ENCODE measurements at places on chromosomes 4 and X.

DNA sequence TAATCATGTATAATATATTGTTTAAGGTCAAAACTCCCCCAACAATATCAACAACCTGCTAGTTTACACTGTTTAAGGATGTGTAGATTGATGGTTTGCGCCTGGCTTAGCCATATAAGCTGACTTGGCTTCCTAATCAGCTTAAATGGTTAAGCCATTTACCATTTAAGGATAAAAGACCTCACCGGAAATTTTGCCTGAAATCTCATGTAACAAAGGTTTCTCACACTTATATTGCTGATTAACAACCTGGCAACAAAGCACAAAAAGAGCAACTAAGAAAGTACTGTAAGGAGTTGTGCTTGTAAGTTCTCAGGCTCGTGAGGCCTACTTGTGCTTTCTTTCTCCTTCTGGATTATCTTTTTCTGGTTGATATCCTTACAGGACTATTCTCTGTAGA lies 485.2 kb downstream of the GABRG1 start:
- DNase-seq = no peak

DNA sequence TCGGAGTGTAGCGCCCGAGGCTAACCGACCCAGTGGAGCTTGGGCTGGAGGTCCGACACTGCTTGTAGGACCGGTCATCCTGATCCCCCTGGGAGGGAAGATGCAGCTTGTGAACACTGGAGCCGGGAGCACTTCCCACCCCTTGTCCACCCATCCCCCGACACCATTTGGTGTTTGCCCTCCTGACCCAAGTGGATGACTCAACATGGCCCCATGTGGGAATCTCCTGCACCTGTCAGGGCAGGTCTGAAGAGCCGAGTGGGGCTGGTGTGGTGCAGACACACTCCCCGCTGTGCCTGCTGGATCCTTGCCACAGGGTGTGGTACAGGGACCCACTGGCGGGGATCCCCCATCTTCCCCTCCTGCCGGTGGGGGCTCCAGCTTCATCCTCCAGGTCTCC lies 90.0 kb upstream of the AFAP1 start:
- no peak for DNase-seq

GRCh38 chr4:15186149-15186548 lies 183.9 kb downstream of the CPEB2 start:
- no peak for DNase-seq

DNA sequence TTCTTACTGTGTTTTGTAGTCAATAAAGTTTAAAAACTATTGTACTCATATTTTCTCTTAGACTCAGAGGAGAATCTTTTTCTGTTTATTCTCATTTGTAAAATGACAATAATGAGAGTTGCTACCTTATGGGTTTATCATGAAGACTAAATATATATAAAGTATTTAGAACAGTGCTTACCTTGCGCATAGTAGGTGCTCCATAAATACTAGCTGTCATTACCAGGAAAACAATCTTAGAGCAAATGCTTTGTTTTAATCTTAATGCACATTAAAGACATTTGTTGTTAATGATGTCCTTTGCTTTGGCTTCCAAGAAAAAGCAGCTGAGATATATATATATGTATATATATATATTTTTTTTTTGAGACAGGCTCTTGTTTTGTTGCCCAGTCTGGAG lies 44.9 kb downstream of the FIP1L1 start:
- no peak for DNase-seq

DNA sequence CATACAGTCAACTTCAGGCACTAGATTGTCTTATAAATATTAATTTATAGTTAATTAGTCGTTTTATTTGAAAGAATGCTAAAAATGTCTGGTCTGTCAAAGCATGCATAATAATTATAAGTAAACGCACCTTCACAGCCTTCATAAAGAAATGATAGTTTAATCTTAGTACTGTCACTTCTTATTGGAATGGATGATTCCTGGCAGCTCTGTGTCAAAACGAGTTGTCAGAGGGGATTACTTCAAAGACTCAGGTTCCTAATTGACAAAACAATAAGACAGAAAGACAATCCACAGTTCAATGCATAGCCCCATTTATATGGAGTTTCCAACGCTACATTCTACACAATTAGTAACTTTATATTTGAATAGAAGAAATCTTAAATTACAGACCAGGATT lies 461.3 kb upstream of the TECRL start:
- DNase-seq = no peak

DNA sequence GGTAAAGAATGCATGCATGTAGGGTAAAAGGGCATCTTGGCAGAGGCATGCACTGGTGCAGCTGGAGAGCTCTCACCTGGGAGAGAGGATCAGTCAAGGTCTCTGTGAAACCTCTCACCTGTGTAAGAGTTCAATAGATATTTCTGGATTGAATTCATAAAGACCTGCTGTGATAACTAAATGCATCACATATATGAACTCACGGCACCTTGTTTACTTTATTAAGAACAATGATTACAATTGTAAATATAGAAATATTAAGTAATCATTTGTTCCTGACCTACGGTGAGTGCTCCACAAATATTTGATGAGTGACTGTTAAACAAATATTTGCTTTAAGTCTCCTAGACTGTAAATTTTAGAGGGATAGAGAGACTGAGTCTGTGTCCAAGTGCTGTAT lies 85.9 kb upstream of the PAQR3 start:
- no peak for DNase-seq

- DNase-seq = no peak
Observed at GRCh38 chr4:768995-769394, 56.9 kb downstream of the CPLX1 start.

DNA sequence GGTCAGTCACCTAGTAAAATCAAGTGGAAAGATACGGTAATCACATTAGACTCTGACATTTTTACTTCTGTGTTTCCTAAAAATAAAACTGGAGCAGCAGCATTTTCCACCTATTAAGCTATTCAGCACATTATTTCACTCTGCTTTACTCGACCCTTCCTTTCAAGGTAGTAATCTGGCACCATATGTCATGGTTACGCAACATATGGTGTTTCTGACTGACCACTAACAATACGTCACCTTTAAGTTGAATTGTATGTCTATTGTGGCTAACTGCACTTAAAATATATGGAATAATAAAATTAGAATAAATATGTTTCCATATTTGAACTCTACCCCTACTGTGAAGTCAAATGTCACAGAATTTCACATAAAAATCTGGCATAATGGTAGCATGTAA lies 168.8 kb downstream of the CDS1 start:
- no peak for DNase-seq

- peak; percentile 80 for DNase-seq
Observed at GRCh38 chrX:74251006-74251930, 52.7 kb upstream of the ZCCHC13 start.

DNA sequence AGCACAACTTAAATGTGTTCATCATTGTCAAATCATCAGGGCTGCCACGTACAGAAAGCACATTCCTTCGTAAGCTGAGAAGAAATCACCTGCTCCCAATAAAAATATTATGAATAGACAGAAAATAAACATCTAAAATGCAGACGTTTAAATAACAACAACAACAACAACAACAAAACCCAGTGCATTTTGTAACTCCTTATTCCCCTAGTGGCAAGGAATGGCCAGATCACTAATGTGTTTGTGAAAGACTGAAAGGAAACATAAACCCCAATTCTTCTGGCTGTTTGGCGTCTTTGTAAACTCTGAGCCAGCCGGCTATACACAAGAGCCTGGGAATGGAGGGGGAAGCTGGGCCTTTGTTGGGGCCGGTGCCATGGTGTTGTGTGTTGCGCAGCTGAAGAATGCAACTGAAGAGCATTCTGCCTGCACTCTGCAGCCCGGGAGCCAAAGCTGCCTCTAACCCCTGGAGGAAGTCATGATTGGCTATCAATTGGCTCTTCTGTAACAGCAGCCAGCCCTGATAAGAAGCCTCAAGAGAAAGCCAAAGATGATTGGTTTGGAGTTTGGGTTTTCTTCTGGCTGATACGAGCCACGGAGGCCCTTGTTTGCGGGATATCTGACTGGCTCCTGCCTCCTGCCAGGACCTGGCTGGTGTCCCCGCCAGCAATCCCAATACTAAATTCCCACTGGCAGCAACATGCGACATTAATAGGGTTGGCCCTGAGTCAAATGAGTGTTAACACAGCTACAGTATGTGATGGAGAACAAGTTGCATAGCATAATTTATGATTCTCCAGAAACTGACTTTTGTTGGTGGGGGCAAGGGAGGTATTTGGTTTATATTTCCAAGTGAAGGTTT lies 89.7 kb upstream of the TFDP3 start:
- no peak for DNase-seq

GRCh38 chr4:187883049-187883448 lies 112.5 kb upstream of the ZFP42 start:
- DNase-seq = no peak

GRCh38 chr4:123896446-123897071 lies 500.0 kb downstream of the SPRY1 start:
- DNase-seq = no peak

DNA sequence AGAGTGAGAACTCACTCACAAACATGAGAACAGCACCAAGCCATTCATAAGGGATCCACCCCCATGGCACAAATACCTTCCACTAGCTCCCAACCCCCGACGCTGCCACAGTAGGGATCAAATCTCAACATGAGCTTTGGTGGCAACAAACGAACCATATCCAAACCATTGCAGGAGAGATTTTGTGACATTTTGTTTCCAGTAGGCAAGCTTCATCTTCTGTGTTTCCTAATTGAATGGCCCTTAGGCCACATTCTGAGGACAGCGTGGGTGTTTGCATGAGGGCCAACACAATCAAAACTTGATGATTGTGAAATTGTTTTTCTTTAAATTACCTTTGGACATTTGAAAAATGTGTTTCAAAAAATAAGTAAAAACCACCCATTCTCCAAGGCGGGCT lies 102.6 kb upstream of the LNX1 start:
- no peak for DNase-seq

DNA sequence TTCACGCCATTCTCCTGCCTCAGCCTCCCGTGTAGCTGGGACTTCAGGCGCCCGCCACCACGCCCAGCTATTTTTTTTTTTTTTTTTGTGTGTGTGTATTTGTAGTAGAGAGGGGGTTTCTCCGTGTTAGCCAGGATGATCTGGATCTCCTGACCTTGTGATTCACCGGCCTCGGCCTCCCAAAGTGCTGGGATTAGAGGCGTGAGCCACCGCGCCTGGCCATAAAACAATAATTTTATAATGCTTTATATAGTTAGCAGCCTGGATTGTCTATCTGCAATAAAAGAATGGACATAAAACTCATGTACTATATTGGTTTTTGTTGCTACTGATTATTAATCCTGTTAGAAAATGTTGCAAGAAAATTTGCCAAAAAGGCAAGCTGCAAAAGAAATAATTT lies 195.9 kb upstream of the BANK1 start:
- DNase-seq = no peak

DNA sequence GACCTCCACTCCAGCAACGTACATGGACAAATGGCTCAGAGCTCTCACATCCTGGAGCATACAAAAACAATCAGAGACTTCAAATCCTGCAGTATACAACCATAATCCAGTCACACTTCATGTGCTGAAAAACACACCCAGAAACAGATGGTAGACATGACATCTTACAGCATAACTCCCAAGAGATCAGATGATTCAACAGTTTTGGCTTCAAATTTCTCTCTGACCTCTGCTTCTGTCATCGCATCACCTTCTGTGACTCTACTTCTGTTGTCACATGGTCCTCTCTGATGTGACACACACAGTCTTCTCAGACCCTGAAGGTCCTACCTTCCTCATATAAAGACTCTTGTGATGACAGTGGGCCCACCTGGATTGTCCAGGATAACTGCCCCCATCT lies 18.5 kb downstream of the SUV39H1 start:
- DNase-seq = no peak

DNA sequence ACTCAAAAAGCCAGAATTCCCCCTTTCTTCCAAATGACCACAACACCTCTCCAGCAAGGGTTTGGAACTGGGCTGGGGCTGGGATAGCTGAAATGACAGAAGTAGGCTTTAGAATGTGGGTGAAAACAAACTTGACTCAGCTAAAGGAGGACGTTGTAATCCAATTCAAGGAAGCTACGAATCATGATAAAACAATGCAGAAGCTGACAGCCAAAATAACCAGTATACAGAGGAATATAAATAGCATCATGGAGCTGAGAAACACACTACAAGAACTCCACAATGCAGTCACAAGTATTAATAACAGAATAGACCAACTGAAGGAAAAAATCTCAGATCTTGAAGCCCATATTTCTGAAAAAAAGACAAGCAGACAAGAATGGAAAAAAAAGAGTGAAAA lies 95.8 kb upstream of the TET2 start:
- peak; percentile 28 for DNase-seq

GRCh38 chrX:13341491-13342101 lies 21.7 kb upstream of the ATXN3L start:
- no peak for DNase-seq

- DNase-seq = no peak
Observed at GRCh38 chr4:126772662-126773061, 860.1 kb upstream of the INTU start.

- DNase-seq = no peak
Observed at GRCh38 chr4:80173841-80174240, 23.5 kb upstream of the PRDM8 start.

DNA sequence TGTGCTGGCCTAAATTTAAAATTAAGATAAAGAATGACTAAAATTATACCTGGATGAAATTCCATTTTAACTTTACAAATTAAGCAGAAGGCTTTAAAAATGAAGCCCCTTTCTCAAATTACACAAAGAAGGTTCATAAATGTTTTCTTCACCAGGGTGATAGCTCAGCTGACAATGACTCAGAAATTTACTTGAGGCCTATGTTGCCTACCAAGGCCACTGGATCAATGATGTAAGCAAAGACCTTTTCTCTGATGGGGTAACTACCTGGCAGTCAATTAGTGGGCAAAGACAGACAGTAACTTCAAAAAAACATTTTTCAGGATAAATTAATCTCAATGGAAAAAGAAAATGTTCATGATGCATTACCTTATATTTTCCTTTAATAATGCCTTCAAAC lies 23.9 kb upstream of the GPR34 start:
- no peak for DNase-seq

- DNase-seq = peak; percentile 62
Observed at GRCh38 chr4:3414421-3415279, 27.1 kb upstream of the HGFAC start.

DNA sequence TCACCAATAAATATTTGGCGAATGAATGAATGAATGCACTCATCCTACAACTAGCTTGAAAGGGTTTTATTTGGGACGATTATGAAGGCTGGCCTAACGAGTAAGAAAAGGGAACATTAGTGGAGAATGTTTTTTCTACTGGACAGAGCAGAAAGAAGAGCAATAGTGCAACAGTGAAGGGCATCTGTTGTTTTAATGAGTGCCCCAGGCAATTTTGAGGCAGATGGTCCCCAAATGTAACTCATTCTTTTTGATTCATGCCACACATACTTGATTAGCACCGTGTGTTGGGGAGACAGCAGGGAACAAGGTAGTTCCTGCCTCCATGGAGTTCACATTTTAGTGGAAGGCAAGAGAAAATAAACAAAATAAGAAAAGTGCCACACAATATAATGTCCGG lies 22.7 kb upstream of the INTS6L start:
- no peak for DNase-seq
